Peyer's patch (tissue), 4 donors: ENCODE measurements at places on chromosomes 13 and 19.

DNA sequence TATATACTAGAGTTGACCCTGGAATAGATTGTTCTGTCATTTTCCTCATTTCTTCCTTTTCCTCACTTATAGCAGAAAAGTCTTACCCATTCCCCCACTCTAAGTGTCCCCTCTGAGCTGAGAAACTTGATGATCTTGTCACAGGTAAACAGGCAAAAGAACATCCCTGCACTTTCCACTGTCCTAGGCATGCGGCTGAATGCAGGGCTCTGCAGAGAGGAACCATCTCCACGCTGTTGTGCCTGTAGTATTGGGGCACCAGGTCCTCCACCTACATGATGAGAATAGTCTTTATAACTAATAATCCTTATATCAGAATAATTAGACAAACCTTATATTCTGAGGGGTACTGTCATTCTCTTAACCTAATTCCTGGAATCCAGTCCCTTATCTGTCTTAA, 211.3 kb downstream of the RBM26 start:
- DNase-seq, result no peak

DNA sequence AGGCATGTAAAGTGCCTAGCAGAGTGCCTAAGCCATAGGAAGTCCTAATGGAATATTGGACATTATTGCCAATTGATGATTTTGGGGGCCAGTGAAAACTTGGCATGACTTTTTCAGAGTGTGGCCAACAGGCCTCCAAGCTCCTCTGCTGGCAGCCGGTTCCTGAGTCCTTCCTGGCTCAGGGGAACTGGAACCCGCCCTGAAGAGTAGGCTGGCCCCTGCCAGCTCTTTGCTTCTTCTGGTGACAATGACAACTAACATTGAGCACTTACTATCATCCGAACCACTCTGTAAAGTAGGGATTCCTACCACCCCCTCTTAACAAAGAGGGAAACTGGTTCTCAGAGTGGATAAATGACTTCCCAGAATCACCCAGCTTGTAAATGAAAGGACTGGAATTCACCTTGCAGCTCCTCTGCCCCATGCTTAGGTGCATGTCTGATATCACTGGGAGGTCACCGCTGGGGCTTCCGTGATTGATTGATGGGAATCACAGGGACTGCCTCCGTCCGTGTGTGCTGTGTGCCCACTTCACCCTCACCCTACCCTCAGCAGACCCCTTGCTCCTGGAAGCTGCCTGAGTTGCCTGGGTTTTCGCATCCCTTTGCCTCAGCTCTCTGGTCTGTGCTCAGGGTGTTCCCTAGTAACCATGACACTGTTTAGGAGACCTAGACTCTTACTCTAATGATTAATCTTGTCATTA, 50.6 kb downstream of the TNFRSF19 start:
- no peak for DNase-seq

- no peak for DNase-seq
Observed at GRCh38 chr13:29532116-29532515, 63.4 kb downstream of the SLC7A1 start.

- DNase-seq, result peak; percentile 71
Observed at GRCh38 chr13:31160857-31161556, 697 bp downstream of the HSPH1 start.

- no peak for DNase-seq
Observed at GRCh38 chr19:51546107-51546649, 14.7 kb upstream of the SIGLEC6 start.

DNA sequence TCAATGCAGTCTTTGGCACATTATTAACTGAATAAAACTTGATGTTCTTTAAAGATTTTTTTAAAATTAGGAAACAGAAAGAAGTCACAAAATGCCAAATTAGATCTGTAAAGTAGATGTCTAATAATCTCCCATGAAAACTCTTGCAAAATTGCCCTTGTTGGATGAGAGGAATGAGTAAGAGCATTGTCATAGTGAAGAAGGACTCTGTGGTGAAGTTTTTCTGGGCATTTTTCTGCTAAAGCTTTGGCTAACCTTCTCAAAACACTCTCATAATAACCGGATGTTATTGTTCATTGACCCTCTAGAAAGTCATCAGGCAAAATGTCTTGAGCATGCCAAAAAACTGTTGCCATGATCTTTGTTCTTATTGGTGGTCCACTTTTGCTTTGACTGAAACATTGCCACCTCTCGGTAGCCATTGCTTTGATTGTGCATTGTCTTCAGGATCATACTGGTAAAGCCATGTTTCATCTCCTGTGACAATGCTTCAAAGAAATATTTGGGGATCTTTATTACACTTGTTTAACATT, 549.3 kb downstream of the LIG4 start:
- no peak for DNase-seq

DNA sequence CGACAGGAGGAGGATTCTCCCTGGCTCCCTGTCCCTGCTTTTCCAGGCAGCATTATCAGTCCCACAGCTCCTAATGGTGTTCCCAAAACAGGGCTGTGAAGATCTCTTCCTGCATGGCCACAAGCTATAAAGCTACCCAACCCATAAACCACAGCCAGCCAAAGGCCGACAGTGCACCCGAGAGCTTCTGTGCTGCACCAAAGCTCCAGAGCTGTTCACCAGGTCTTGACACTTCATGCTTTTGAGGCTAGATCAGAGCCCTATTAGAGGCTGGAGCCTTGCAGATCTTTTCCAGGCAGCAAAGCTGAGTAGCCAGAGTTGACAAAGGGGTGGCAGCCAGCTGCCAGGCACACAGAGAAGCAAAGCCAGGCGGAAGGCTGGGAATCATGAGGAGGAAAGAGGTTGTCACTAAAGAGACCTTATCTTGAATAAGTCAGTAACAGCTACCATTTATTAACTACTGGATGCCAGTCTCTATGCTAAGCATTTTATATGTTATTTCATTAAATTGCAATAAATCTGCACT, 180.4 kb downstream of the KATNAL1 start:
- no peak for DNase-seq

DNA sequence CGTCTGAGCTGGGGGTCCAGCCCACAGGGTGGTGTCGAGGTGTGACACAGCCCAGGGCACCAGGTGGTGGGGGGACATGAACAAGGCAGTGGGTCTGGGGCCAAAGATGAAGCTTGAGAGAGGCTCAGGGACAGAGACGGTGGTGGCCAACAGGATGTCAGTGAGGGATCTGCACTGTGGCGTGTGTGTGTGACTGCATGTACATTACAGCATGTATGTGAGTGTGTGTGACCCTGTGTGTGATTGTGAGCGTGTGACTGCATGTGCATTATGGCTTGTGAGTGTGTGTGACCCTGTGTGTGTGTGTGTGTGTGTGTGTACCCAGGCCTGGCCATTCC, 1.6 kb downstream of the ADAMTS10 start:
- no peak for DNase-seq
